ENCODE measurements at places on chromosomes 16 and 17.

DNA sequence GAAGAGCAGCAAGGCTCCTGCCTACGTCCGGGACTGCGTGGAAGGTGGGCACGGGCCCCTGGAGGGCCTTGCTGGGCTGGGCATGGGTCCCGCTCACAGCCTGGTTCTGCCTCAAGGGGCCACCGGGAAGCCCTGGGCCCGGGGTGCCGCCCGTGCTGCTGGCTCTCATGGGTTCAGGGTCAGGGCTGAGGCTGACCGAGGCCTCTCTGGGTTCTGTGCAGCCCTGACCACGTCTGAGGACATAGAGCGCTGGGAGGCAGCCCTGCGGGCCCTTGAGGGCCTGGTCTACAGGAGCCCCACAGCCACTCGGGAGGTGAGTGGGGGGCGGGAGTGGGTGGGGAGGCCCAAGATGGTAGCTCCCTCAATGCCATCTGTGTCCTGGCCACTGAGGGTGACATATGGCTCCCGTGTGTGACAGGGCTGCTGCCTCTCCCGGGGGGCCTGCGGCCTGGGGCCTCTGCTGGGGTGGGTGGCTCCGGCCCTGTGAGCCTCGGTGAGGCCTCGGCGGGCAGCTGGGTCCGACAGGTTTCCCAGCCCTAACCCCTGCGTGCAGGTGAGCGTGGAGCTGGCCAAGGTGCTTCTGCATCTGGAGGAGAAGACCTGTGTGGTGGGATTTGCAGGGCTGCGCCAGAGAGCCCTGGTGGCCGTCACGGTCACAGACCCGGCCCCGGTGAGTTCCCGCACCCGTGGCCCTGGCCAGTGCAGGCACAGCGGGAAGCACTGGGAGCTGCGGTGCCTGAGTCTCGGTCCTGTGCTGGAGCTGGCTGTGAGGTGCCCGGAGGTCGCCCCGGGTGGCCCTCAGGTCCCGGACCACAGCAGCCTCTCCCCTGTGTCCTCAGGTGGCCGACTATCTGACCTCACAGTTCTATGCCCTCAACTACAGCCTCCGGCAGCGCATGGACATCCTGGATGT is 9.2 kb downstream of the TELO2 start:
- no peak for DNase-seq

- DNase-seq = peak; percentile 38
Observed at GRCh38 chr16:88940862-88941817, 35.9 kb downstream of the CBFA2T3 start.

- no peak for DNase-seq
Observed at GRCh38 chr17:18955009-18955408, 3.0 kb downstream of the SLC5A10 start.

DNA sequence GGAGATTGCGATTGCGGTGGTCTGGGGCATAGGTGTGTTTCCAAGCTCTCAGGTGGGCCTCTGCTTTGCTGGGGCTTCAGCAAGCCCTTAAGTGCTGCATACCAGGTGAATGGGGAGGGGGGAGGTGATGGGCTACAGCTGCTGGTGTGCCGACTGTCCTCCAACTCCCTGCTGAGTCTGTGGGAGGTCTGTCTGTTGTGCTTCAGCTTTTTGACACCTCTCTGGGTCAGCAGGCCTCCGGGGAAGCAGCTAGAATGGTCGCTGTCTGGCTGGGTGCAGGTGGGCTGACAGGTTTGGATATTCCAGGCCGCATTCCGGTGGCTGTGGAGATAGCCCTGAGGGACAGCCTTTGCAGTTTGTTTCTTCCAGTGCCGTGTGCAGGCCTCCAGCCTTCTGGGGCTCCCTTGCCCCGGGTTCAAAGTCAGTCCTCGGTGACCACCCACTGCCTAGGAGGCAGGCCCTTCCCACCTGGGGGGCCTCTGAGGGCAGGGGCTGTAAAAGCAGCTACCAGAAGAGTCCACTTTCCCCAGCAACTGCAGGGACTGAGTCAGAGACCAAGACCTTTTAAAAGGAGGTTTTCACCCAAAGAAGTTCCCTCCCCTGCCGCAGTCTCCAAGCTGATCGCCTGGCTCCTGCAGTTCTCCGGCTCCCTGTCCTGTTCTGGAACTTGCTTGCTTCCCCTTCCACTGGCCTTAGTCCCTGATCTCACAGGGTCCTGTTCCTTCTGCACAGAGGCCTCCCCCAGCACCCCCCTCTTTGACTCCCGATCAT is 2.0 kb upstream of the TTYH2 start:
- DNase-seq = no peak

DNA sequence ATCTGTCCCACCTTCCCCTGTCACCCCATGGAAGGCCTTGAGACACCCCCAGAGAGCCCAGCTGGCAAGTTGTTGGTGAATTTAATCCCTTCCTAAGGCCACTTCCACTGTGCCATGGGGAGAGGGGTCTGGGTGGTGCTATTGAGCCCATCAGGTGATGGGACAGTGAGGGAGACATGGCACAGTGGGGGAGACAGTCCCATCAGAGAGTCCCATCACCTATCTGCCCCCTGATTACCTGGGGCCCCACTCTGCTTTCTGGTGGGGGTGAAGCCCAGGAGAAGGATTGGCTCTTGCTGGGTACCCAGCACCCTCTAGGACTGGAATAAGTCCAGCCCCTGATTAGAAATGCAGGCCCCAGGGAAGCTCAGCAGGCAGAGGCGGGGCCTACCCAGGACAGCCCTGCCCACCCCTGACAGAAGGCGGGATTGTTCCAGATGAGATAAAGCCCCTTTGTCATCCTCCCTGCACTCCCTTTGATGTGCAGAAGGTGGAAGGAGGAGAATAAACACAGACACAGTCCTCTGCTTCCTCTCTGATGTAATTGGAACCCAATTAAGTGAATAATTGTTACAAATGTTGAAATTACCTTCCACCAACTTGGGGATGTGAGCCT is 18.9 kb downstream of the TMEM132E start:
- DNase-seq = no peak

- no peak for DNase-seq
Observed at GRCh38 chr17:49762151-49762941, 1.6 kb downstream of the FAM117A start.

DNA sequence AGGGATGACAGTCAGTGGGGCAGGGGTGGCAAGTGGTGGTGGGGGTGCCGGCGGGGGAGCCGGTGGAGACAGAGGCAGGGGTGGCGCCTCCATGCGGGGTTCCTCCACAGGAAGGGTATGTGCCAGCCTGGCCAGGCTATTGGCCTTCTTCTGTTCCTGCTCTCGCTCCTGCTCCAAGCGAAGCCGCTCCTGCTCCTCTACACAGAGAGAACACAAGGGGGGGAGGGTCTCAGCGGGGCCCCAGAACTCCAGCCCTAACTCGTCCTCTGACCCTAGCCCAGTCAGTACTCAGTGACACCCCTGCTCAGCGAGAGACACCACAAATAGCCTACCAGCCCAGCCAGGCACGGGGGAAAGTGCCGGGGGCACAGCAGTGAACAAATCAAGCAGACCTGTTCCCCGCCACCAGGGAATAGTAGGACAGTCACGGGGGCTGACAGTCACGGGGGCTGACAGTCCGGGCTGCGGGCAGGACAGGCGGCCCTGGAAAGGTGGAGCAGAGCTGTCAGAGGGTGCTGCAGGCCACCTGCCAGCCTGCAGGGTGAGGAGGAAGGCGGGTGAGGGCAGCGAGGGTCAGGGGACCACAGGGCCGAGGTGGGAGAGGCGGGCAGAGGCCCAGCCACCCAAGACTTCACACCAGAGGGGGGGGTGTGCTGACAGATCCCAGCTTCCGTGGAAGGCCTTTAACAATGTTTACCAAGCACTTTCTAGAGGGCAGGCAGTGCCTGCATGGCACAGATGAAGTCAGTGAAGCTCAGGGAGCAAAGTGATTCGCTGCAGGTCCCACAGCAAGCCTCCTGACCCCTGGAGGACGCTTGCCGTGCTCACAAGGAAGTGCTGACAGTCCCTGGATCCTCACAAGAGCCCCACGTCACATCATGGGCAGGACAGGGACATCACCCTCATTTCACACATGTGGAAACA is 5.3 kb downstream of the MNT start:
- no peak for DNase-seq

- DNase-seq = no peak
Observed at GRCh38 chr16:47888142-47888541, 267.7 kb downstream of the ABCC12 start.

DNA sequence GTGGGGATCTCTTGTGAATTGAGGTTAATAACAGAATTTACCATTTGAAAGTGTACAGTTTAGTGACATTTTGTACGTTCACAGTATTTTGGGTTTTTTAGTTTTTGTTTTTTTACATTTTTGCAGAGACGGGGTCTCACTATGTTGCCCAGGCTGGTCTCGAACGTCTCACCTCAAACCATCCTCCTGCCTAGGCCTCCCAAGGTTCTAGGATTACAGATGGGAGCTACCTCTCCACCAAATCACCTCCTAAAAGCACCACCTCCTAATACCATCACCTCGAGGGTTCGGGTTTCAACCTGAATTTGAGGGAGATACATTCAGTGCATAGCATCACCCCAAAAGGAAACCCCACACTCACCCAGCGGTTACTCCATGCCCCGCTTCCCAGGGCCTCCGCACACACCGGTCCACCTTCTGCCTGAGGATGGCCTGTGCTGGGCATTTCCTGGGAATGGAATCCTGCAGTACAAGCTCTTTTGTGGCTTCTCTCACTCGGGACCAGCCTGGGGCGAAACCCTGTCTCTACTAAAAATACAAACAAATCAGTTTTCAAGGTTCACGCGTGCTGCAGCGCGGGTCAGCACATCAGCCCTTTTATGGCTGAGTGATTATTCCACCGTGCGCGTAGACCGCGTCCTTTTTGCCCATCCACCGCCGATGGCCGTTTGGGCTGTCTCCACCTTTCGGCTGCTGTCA is 182.7 kb upstream of the CIBAR2 start:
- no peak for DNase-seq

- no peak for DNase-seq
Observed at GRCh38 chr17:18008496-18009268, 30.3 kb downstream of the ATPAF2 start.

DNA sequence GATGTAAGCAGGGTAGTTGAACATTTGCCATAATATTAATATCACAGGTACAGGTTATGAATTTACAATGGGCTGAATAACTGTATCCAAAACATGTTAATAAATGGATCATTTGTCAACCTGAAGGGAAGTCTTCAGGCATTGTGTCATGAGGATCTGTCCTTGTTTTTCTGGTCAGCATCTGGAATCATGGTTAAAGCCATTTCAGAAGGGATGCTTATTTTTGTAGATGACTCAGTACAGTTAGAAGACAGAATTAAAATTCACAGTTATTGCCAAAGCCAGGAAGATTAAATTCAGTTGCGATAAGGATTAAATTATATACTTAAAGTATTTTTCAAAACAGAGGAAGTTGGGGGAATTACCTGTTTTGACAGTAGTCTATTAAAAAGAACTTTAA is 8.0 kb downstream of the PSMD11 start:
- DNase-seq = no peak
